ENCODE measurements at places on chromosomes 2 and 18.

- DNase-seq: no peak
Measured at GRCh38 chr2:125444106-125444505, 1211.9 kb upstream of the GYPC start.

- DNase-seq: no peak
Measured at GRCh38 chr2:7432436-7432835, 515.2 kb downstream of the RNF144A start.

DNA sequence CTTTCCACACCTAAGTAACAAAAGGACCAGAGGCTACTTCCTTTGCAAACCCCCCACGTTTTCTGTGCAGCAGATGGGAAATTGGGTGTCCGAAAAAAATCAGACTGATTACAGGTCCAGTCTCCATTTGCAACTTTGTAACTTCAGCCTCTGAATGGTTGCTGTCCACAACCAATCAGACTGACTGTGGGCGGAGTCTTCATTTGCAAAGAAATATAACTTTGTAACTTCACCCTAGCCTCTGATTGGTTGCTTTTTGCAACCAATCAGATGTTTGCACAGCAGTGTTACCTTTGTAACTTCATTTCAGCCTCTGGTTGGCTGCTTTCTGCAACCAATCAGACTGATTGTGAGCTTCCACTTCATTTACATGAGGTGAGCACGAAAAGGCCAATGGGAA lies 27.8 kb upstream of the CACNB4 start:
- no peak for DNase-seq

- DNase-seq: no peak
Measured at GRCh38 chr18:3500016-3500415, 50.0 kb downstream of the TGIF1 start.

DNA sequence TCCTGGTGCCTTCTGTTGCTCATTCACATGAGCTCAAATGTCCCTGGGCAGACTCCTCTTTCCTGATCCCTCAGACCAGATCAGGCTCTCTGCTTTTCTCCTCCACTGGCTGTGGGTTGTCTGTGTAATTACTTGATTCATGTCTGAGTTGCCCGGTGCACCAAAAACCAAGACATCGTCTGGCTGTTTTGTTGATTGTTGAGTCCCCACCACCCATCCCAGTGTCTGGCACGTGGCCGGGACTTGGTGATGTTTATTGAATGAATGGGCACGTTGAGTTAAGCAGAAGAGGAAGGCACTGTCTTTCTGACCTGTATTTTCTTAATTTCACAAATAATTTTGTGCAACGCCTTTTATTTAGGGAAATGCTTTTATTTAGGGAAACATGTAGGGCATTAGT lies 499.1 kb upstream of the HS6ST1 start:
- DNase-seq: no peak

- DNase-seq: no peak
Measured at GRCh38 chr2:230711224-230711623, 1.4 kb upstream of the CAB39 start.

DNA sequence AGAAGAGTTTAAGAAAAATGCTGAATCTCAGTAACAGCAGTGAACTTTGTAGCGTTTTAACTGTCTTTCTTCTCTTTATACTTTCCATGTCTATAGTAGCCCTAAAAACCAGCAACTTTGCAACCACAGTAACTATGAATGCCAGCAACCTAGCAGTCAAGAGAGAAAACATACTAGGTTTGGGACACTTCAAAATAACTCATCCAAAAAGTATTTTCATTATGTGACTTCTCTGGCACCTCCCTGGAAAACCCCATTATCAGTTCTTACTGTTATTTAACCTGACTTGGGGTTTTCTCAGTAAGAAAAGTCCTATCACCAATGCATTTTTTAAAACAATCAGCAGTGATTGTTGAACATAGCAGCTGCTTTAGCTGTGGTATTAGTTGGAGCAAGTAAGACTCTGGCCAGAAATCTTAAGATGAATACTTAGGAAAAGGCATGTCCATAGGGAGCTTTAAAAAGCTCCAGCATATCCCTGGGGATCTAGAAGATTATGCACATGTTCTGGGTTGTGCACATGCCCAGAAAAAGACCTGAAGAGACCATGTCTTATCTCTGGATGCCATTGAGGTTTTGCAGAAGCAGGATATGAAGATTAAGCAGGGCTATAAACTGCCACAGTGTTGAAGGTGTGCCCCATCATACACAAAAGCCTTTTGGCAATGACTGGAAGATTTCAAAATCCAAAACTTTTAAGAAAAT lies 411.3 kb downstream of the CMPK2 start:
- DNase-seq: no peak

GRCh38 chr2:10561288-10562035 lies 113.3 kb upstream of the ODC1 start:
- DNase-seq: no peak

DNA sequence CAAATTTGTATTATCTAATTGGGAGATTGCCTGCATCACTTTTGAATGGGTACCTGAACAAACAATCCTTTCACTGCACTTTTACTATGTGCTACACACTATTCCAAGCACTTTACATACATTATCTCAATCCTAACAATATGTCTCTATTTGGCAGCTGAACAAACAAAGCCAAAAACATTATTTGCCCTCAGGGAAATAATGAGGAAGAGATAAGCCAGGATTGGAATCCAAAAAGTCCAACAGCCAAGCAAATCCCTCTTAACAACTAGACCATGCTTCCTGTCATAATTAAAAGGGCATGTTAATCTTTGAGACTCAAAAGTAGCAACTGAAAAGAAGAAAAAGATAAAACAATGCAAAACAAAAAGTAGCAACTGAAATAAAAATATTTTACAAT lies 32.1 kb downstream of the RPRD1A start:
- no peak for DNase-seq

GRCh38 chr18:4797002-4797685 lies 342.0 kb upstream of the DLGAP1 start:
- DNase-seq: no peak

GRCh38 chr2:159124441-159124911 lies 156.0 kb downstream of the TANC1 start:
- peak; percentile 38 for DNase-seq

DNA sequence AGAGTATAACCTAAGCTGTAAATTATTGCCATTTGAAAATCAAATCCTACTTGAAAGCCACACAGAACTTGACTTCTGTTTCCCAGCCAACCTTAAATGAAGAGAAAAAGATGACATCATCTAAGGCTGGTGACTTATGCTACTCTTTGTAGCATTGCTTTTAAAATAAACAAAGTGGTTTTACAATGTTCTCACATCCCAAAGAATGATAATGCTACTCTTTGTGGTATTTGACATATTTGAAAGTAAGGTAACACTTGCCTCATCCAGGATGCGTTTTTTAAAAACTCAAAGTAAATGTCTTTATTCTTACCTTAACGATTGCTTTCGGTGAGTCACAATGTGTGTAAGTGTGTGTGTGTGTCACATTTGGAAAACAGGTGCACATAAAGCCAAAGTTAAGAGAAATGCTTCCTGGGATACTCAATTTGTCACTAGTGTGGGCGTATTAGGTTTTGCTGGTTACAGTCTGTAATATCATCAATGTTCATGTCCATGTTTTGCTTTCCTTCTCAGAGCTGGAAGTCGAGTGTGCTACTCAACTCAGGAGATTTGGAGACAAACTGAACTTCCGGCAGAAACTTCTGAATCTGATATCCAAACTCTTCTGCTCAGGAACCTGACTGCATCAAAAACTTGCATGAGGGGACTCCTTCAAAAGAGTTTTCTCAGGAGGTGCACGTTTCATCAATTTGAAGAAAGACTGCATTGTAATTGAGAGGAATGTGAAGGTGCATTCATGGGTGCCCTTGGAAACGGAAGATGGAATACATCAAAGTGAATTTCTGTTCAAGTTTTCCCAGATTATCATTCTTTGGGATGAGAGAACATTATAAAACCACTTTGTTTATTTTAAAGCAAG lies 2.6 kb downstream of the PMAIP1 start:
- no peak for DNase-seq

DNA sequence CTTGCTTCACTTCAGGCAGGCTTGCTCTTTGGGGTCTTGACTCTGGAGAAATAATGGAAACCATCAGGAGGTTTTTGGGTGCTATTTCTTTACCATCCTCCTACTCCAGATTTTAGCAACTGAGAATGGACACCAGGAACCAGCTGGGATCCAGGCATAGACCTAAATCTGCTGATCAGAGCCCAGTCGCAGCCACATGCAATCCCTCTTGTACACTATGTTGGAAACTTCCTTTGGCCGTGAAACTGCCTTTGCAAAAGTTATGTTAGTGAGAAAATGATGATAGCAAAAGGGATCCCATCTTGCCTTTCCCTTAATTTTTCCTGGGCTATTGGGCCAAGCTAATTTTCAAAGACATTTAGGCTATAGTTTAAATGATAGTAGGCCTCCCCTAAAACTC lies 158.8 kb upstream of the ARL4C start:
- DNase-seq: no peak

All from activated naive CD4-positive, alpha-beta T cell treated with anti-CD3 and anti-CD28 coated beads, Interleukin-2, amount 50 U/mL, for 16 hours (primary cell).